ENCODE measurements at places on chromosomes 7 and 10.

DNA sequence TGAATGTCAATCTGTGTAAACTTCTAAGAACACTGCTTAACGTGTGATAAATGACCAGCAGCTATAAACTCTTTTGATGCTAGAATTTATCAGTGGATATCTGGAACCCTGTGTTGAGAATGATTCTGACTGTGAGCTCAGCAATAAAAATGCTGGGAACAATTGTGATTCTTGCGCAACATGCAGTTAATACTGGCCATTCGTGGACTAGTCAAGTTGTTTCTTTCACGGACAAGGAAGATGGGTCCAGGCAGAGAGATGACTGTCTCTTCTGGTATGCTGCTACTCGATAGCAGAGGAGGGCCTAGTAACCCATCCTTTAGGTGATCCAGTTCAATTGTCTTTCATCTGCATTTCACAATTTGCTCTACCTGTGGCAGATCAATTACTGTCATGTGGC is 394.8 kb upstream of the IGFBP3 start:
- no peak for DNase-seq

- no peak for DNase-seq
Observed at GRCh38 chr10:76729841-76730487, 907.6 kb downstream of the KCNMA1 start.

DNA sequence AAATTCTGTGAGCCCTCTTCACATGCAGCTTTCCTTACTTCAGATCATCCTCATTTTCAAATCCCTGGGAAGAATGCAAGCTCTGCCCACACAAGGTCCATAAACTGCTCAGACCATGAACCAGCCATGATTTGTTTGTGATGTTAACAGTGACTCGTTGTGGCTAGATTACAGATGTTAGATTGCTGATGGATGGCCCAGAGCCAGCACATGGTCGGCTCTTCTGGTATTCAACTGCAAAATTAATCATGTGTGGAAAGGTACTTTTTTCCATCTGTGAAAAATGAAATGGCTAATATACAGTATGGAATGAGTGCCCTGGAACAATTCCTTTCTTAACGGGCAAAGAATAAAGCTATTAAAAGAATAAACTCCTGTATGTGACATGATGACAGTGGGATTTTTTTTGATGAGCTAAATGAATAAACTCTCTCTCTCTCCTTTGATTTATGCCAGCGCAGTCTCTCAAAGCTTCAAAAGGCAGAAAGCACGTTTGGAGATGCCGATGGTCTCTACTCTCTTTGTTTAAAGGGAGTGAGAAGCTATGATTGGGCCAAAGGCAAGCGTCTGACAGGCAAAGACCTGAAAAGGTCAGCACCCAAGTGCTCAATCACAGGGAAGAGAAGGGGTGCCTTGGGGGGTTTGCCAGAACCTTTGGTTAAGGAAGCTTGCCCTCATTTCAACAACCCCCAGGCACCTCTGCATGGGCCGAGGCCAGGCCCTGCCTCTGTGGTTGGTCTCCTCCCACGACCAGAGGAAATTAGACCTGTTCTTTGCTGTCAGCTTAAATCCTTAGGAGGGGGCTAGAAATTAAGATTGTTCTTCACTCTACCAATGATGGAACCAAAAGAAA is 444.0 kb upstream of the NFE2L3 start:
- no peak for DNase-seq

- DNase-seq = no peak
Observed at GRCh38 chr7:44988701-44989100, 9.9 kb upstream of the MYO1G start.

- no peak for DNase-seq
Observed at GRCh38 chr7:49187543-49188268, 263.4 kb downstream of the CDC14C start.

DNA sequence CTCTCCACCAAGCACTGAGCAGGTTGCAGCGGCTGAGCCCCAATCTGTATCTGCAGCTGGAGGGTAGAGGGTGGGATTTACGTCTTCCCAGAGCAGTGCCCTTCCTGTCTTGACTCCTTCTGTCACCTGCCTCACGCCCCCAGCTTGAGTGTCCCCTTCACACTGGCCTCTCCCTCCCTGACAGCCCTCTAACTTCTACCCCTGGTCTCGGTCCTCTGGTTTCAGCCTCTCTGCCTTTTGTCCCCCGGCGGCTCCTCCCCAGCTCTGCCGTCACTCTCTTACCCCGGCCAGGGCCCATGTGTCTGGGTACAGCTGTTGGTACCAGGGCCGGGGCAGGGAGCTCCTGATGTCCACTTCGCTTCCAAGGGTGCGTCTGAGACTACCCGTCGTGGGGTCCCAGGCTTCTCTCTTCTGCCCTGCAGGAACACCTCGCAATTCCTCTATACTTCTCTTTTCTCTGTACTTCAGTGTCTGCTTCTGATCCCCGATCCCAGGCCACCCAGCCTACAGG is 654 bp downstream of the MUC3A start:
- DNase-seq = no peak

DNA sequence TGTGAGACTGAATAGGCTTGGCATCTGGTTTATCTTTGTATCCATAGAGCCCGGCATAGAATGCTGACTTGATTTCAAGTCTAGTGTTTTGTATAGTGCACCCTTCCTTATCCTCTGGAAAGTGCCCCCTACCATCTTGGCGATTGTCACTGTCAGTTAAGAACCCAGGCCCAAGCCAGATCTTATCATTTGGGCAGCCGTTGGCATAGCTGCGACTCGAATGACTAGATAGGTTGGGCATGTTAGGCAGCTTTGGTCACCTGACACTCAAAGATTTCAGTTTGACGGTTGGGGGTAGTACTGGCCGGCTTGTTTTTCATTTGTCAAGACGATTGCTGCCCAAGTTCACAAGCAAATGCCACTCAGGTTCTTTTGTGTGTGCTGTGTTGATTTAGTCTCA is 6.6 kb downstream of the NIPSNAP2 start:
- DNase-seq = no peak

GRCh38 chr10:84391326-84391725 is 62.9 kb downstream of the CCSER2 start:
- DNase-seq = no peak

DNA sequence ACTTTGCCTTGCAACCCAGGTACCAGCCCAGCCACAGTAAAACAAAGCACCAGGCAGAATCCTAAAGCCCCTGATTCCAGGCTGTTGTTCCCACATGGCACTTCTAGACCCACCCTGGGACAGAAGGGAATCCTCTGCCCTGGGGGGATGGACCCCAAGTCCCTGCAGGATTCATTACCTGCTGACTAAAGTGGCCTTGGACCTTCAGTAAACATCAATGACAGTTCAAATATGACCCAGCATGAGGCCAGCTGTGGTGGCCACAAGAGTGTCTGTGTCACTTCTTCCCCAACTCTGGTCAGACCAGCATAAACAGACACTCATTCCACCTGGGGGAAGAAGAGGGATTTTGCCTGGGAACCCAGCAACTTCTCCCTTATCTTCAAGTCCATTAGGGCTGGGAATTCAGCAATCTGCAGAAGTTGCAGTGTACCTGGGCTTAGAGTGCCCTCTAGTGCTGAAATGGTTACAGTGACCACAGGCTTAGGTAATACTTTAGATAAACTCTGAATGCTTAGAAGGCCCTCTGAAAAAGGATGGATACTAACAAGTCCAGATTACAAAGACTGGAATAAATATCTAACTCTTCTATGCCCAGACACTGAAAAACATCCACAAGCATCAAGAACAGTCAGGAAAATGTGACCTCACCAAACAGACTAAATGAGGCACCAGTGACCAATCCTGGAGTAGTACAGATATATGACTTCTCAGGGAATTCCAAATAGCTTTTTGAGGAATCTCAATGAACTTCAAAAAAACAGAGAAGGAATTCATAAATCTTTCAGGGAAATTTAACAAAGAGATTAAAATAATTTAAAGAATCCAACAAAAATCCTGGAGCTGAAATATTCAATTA is 108.5 kb upstream of the TMEM168 start:
- DNase-seq = peak; percentile 43

- no peak for DNase-seq
Observed at GRCh38 chr10:37789590-37789989, 67.8 kb downstream of the ZNF248 start.

- no peak for DNase-seq
Observed at GRCh38 chr10:130866857-130867256, 444.7 kb downstream of the TCERG1L start.

GRCh38 chr7:50267525-50268041 is 36.9 kb upstream of the IKZF1 start:
- no peak for DNase-seq

- no peak for DNase-seq
Observed at GRCh38 chr7:30147223-30147622, 12.4 kb downstream of the MTURN start.

DNA sequence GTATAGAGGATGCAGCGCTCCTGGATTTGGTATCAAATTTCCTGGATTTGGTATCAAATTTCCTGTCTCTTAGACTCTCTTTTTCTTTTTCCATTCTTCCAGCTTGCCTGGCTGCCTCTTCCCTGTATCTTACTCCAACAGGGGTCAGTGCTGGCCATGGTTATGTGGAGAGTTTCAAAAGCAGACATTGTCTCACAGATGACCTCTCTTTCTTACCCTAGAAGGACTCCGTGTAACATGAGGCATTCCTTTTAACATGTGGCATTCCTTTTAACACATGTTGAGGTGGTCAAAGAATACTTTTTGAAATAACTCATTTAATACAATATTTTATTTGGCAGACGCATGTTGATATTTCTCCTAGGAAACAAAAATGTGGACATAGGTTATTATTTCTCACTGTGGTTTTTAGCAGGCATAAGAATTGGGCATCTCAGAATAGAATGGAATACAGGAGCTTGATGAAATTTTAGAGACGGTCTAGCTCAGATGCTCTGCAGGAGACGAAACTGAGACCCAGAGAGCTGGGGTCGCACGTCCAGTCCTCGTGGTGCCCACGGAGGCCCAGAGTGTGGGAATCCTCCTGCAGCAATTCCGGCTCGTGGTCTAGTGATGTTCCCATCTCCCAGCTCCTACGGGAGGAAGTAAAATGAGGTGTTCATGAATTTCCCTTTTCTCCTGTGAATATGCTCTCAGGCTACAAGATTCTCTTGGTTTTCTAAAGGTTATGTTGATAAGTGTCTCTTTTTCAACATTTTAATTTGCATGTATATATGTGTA is 59.6 kb upstream of the PITRM1 start:
- DNase-seq = no peak

DNA sequence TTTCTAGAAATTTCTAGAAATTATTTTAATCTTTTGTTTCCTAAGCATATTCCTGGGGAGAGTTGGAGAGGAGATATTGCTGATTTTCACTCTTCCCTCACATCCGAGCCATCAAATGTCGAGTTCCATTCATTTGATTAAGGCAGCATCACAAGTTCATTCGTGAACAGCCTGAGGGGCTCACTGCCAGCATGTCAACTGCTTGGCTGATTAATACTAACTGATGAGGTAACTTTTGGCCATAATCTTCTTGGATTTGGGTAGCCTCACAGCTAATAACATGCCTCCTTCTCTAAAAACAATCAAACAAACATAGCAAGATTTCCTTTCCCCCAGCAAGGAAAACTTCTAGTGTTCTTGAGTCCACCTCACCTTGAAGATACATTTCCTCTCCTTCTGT is 87.1 kb upstream of the AFAP1L2 start:
- DNase-seq = no peak

DNA sequence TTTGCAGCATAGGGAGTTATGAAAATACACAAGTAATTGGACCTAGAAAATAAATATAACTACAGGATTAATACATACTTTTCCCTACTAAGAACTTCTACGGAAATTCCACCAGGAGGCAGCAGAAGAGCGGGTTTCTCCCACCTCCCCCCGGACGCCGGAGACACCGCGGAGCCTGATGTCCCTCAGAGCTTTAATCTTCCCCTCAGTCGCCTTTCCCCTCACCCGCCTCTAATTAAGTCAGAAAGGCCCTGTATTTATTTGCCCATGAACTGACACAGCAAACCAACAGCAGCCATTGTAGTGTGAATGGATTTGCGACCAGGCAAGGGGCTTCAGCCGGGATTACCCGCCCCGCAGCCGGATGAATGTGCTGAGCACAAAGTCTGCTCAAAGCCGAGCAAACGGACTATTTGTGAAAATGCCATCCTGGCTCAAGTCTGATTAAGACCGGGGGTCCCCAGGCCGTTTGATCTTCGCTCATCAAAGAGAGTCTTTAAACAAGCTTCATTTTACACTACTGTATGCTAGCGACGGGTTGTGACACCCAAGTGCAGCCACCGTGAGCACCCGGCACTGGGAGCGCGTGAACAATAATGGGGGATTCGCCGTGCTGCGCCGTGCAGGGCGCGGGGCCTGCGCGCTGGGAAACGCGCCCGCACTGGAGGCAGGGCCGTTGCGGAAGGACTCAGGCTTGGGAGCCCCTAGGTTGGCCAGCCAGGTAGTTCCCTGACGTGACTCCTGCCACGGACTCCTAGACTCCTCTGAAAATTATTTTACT is 5.6 kb upstream of the DKK1 start:
- no peak for DNase-seq

GRCh38 chr10:52082307-52082706 is 231.8 kb upstream of the DKK1 start:
- no peak for DNase-seq

DNA sequence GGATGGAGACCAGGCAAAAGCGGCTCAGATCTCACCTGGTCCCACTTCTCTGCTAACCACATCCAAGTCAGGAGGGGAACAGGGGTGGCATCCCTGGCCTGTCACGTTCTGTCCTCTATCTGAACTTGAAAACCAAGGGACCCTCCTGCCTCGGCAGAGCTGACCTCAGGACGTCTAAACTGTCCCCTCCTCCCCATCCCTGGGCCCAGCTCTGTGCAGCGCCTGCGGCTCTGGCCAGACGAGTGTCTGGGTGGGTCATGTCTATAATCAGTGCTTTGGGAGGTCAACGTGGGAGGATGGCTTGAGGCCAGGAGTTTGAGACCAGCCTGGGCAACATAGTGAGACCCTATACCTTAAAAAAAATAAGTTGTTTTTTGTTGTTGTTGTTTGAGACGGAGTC is 70.0 kb upstream of the ZNF479 start:
- no peak for DNase-seq

- DNase-seq = no peak
Observed at GRCh38 chr7:151367284-151367683, 25.7 kb downstream of the NUB1 start.

DNA sequence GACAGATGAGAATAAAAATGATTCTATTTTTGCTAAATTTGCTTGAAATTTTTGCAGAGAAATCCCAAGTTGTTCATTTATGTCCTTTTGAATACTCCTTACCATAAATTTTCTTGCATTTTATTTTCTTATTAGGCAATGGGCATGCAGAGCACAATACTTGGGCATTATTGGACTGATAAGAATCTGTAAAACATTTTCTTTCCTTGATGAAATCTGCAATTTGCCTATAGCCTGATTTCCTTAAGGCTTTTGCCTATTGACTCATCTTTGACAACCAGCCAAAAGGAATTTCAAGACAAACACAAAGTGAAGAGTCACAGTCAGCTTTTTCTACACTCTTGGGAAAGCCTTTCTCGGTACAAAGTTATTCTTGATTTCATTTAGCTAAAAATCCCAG is 30.5 kb upstream of the GNAT3 start:
- no peak for DNase-seq

GRCh38 chr7:42082144-42082543 is 154.9 kb downstream of the GLI3 start:
- no peak for DNase-seq

Data from CD4-positive, alpha-beta T cell treated with Interleukin-15 for 4 hours (primary cell).